ENCODE measurements at places on chromosomes 2 and 18.

DNA sequence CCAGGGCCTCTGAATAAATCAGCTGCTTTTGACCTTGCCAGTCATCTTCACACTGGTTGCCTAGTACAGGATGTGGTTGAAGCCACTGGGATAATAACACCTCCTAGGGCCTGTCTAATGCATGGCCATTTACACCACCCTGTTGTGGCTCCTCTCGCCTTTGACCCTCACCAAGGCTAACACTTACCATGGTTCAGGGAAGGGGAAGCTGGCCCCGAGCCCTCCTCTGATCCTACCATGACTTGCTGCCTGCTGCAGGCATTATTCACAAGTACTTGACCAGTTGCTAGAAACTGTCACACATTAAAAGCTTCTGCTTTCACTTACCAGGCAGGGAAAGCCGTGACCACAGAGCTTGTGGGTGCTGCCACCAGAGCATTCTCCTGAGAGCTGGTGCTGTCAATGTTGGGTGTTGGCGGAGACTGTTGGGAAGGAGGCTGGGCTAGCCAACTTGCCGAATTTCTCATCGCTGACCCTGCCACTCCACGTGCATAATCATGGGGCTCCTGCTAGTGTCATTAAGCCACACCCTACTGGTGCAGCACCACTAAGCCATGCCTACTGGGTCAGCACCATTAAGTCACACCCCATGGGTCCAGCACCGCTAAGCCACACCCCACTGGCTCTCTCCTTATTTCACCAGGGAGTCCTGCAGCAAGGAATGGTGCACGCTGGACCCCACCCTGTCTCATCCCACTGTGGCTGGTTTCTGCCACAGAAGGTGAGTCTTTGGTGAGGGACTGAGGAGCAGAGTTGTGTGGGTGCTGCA lies 47.0 kb upstream of the TTC39C start:
- DNase-seq = no peak

DNA sequence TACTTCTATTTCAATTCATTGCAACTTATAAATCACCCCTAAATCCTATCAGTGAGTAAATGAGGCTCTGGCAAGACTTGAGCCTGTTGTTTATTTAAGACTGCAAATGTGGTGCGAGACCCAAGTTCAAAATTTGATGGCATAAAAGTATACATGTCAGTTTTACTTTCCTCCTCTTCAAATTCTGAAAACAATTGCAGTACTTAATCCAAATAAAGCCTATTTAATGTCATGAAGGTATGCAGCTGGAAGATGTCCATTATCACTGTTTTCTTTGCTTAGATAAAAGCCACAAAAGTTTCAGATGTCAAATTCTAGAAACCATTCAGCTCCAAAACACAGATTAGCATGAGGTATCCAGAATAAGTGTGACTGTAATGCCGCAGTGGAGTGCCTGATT lies 3.3 kb downstream of the APCDD1 start:
- DNase-seq = no peak

GRCh38 chr18:48815581-48816324 lies 135.0 kb downstream of the SMAD7 start:
- DNase-seq = no peak

DNA sequence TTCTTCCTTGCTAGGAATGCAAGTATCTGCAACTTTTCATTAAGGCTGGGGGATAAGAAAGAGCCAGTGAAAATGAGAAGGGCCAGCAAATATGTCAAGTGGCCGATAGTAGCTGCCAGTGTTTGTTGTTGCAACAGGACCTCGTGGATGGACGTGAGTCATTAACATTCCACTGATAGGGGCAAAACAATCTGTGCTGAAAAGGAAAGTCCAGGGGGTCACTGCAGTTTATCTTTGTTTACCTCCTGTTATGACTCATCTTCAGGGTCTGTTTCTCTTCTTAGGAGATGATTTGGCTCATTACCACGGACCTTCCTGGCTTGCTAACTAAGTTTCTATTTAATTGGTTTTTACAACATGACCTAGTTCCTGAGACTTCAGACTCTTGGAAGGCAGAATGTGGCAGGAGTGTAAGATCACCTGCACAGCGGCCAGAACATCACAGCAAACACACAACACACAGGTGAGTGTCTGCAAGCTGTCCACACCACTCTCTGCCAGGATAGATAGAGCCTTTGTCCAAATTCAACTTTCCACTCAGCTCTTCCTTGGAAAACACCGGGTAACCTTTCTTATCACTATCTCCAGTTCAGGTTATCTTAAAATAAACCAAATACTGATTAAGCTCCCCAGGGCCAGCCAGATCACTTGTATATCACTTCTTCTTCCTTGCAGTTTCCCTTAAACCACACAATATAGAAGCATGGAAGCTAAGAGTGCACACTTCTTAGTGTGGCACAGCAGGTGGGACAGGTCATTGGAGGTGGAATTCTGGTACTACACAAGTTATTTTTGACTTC lies 157.5 kb upstream of the LMAN1 start:
- DNase-seq = no peak

DNA sequence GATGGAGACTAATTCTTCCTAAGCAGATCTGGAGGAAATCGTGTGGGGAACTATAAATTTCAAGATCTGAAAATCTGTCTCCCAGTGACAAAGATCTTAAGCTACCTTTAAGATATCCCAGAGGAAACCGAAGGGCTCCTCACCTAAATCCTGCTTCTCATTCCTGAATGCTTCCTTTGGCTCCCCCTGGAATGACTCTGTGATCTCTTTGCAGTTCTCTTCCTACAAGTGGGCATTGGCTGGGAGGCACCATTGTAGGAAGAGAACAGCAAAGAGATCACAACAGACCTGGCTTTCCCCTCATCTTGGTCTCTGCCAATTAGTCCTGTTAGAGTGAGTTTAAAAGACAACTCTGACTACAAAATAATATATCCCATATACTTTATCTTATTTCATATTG lies 70.0 kb upstream of the KCNH7 start:
- no peak for DNase-seq

GRCh38 chr2:191910518-191910917 lies 63.6 kb upstream of the CAVIN2 start:
- no peak for DNase-seq

GRCh38 chr2:67462738-67463496 lies 65.8 kb downstream of the ETAA1 start:
- no peak for DNase-seq

DNA sequence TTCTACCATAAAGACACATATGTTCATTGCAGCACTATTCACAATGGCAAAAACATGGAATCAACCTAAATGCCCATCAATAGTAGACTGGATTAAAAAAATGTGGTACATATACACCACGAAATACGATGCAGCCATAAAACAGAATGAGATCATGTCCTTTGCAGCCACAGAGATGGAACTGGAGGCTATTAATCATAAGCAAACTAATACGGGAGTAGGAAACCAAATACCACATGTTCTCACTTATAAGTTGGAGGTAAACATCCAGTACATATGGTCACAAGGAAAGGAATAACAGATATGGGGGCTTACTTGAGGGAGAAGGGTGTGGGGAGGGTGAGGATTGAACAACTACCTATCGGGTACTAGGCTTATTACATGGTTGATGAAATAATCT lies 7.7 kb downstream of the HMSD start:
- no peak for DNase-seq

GRCh38 chr18:69157906-69158305 lies 242.8 kb upstream of the DOK6 start:
- no peak for DNase-seq

GRCh38 chr2:72859831-72860262 lies 27.4 kb upstream of the SPR start:
- no peak for DNase-seq

DNA sequence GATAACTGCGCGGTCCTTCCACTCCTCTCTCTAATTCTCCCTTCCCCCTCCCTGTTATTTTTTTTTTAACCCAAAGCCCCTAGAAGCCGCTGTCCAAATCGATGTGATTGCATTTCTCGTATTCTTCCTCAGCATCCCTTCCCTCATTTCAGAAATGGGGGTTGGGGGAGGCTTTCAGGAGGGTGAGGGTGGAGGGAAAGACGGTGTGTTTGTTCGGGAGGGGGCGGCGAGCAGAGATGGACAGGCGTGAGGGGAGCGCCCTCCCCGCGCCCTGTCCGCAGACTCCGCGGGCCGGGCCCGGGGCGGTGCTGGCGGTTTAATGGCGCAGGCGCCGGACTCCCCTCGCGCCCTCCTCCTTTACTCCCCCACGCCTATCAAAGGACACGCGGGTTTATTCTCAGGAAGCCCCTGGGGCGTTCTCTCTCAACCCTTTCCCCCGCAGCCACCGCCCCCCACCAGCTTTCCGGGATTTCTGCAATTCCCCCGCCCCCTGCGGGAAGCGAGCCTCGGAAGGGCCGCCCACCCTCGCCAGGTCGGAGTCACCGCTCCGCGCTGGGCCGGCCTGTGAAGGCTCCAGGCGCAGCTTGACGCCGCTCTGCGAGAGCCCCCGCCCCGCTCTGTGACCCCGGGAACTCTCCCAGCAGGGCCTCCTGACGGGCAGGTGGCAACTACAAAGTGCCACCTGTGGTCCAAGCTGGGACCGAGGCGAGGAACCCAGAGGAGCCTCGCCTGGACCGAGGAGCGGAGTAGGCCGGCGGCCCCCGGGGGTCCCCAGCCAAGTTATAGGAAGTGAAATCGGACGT lies 981 bp downstream of the ST8SIA3 start:
- no peak for DNase-seq

DNA sequence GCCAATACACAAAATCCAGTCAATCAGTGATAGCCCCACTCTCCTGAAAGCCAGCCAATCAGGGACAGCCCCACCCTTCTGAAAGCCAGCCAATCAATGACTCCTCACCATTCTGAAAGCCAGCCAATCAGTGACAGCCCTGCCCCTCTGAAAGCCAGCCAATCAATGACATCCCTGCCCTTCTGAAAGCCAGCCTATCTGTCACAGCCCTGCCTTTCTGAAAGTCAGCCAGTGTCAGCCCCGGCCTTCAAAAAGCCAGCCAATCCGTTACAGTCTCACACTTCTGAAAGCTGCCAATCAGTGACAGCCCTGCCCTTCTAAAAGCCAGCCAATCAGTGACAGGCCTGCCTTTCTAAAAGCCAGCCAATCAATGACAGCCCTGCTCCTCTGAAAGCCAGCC lies 95.9 kb upstream of the HDAC4 start:
- DNase-seq = no peak

DNA sequence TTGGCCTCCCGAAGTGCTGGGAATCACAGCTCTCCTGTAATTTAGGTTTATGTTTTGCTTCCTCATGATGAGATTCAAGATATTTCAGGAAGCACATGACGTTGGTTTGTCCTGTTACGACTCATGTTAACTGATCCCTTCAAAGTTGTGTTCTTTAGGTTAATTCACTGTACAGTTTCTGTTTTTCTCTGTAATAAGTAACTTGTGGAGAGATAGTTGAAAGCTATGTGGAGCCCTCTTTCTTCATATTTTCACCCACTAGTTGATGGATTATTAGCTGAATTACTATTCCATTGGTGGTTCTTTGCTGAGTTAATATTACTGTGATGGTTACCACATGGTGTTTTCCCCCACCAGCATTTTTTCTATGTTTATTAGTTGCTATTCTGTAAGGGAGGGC lies 18.3 kb upstream of the CHCHD5 start:
- no peak for DNase-seq

- no peak for DNase-seq
Observed at GRCh38 chr2:136920652-136921333, 155.4 kb downstream of the THSD7B start.

GRCh38 chr2:186532891-186533290 lies 46.8 kb downstream of the ZC3H15 start:
- DNase-seq = no peak

GRCh38 chr2:186612555-186613440 lies 22.9 kb downstream of the ITGAV start:
- DNase-seq = no peak

DNA sequence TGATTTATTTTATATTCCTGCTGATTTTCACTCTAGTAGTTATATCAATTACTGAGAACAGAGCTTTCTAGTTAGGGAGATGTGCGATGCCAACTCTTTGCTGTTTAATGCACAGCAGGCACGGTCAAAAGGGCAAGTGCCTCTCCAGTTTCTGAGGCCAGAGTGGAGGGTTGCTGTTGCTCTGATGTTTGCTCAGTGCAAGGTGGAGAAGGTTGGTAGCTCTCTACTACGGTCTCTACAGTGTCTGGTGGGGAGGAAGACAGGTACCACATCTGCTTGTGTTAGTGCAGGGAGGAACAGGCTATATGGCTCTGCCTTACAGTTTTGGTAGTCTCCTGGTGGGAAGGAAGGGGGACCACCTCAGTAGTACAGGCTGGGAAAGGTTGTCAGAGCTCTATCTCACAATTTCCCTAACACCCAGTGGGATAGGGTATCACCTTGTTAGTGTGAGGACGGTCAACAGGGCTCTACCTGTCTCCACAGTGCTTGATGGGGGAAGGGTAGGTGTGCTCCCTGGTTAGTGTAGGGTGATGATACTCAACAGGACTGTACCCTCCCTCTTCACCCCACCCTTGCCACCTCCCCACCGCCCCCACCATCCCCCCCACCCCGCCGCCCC lies 85.9 kb downstream of the FANCL start:
- DNase-seq = peak; percentile 40

DNA sequence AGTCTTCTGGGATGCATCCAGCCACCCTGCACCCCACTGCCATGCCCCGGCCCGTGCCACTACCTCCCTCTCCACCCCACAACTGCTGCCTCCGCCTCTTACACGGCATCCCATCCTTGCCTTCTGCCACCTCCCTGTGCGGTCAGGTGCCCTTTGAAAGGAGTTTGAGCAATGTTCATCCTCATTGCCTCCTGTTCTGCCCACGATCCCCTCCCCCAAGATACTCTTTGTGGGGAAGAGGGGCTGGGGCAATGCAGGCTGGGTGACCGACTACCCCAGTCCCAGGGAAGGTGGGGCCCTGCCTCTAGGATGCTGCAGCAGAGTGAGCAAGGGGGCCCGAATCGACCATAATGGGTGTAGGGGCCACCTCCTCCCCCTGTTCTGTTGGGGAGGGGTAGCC lies 8.4 kb downstream of the MFSD2B start:
- DNase-seq = no peak

DNA sequence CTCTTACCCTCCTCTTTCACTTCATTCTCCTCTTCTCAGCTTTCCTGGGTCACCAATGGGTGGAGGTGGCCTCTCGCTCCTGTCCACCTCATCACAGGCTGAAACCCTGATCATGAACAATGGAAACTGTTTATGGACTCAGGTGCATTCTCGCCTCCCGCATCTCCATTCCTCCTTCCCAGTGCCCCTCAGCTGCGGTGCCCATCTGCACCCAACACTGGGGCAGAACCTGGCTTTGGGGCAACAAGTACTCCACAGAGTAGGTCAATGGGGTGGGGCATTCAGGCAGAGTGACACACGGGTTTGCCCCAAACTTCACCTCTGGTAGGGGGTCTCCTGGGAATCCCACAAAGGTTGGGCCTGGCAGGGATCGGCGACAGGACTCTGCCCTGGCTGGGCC lies 199.5 kb downstream of the RTP5 start:
- no peak for DNase-seq
